ENCODE measurements at places on chromosomes 7 and 10. TPM values are rescaled to one million over a fixed set of nuclear protein-coding genes. Genes with fewer than 3 reads are reported as not detected.

DNA sequence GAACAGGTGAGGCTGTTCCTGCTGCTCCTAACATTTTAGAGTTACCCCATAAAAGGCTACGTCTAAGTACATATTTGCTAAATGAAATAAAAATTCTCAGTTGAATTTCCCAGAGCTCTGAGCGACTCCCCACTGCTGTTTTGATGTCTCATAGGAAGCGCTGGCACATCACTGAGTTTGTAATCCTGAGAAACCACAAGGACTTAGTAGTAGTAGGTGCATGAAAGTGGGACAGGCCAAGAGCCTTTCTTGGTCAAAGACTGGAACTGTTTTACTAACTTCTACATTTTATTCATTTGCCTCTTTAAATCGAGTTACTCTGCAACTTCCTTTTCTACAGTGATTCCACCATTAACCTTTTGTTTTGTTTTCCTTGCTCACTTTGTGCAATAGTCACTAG, 85.9 kb downstream of the XPNPEP1 start:
- DNase-seq = no peak

- no peak for DNase-seq
Measured at GRCh38 chr7:12757443-12757842, 70.0 kb downstream of the ARL4A start.

DNA sequence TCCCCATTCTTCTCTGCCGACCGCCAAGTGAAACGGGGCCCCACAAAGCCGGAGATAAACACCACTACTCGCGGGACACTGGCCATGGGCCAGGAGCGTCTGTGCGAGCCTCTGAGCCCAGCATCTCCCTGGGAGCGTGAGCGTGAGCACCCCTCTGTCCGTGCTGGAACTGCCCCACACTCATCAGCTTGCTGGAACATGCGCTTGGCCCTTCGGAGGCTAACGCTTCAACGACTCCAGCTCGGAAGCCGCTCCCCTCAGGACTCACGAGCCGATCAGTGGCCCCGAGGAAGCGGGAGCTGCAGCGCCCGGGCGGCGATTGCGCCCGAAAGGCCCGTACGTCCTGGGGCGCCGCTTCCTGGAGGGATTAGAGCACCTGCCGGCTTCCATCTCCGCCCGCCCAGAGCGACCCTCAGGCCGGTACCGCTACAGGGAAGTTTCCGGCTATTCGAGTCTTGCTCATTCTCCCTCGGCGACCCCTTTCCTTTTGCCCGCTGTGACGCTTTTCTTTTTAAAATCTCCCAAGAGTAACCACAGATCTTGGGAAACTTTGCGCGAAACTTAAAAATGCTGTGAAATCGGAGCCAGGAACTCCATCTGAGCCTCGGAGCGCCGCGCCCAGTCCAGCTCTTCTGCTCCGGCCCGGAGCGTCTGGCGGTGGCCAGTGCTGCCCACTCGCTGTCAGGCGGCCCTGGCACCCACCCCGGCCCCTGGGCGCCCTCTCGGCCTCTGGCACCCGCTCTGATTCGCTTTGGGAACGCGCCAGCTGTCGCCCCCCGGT, 1.0 kb downstream of the TLL2 start:
- DNase-seq = peak; percentile 65

DNA sequence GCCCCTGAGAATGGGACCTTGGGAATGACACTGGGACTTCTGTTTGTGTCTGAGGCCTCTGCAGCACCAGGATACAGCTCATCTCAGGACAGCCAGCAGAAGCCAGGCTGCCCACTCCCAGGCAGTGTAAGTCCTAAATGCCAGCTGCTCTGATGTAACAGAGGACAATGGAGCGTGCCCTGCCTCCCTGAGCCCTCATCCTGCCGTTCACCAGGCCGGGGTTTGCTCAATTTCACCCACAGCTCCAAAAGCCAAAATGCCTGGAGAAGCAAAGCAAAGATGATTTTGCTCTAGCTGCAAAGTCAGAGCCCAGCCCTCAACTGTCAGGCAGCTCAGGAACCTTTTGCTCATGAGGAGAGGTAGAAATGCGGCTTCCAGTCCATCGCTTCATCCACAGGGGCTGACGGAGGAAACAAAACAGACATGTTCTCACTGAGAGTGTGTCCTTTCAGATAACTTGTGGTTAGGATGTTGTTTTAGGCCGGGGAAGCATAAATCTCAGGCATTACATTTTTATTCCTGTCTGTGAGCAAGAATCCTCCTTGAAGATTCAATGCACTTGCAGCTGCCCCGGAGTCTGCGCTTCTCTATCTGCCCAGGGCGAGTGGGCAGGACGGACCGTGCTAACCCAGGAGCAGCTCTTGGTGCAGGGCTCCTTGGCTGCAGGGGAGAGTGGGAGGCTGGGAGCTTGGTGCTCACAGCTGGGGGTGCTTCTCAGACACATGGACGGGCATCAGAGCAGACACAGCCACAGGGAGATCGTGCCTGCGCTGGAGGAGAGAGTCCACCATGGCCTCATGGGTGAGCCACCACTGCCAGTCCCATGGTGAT, 83.2 kb upstream of the CHST15 start:
- no peak for DNase-seq

GRCh38 chr7:31815796-31816195, 128.8 kb downstream of the PPP1R17 start:
- no peak for DNase-seq

GRCh38 chr7:7816084-7816483, 97.7 kb upstream of the RPA3 start:
- no peak for DNase-seq

GRCh38 chr10:103967448-103968071, 620 bp downstream of the SLK start:
- peak; percentile 88 for DNase-seq

DNA sequence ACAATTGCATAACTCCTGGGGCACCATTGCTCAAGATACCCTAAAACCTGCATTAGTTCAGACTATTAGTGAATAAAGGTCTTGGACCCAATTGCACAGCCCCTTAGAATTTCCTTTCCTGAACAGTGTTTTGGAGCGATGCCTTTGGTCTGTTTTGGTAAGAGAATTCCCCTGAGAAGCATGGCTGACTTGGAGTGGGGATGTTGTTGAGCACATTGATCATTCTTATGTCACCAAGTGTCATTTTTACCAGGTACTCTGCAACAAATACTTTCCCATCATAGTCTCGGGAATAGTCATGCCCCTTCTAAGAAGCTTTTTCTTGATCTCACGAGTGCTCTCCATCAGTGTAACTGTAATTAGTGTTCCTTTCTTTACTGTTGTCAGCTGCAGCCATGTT, 229.7 kb downstream of the GFRA1 start:
- no peak for DNase-seq

DNA sequence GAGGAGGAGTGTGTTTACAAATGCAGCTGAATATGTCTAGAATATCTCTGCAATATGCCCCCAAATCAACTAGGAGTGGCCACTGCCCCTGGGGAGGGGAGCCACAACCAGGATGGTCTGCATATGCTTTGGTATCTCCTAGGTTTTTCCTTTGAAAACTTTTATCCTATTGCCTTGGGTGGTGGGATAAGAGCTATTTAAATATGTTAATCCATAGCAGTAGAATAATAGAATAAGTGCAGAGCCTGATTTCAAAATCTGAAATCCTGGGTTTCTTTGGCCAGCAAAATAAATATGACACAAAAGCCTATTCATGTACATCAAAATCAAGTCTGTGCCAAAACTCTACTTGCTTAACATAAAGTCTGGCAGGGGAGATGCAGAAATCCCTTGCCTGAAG, 79.6 kb upstream of the FGFR2 start:
- DNase-seq = no peak

DNA sequence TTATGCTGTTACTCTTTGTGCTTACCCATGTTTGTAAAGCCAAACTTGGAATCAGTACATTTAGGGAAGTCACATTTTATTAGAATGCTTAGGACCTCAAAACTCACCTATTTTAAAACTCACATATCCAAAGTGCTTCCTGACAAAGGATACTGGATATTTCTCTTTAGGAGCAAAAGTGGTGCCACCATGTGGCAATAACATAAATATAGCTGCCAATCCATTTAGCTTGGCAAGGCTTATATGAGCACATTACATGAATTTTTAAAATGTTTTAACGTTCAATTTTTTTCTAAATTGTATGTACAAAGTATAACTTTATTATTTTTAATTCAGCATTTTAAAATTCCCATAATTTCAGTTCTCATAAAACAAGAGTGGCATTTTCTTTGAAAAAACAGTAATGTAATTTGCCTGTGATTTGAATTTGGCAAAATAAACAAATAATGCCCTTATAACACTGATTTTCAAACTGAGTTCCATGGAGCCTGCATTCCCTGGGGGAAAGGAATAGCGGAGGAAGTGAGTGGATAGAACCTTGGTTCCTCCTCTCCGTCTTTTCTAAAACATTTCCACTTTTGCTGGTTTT, 75.4 kb downstream of the HDAC9 start:
- DNase-seq = peak; percentile 65

- DNase-seq = no peak
Measured at GRCh38 chr10:124697837-124698544, 46.2 kb downstream of the FAM53B start.

DNA sequence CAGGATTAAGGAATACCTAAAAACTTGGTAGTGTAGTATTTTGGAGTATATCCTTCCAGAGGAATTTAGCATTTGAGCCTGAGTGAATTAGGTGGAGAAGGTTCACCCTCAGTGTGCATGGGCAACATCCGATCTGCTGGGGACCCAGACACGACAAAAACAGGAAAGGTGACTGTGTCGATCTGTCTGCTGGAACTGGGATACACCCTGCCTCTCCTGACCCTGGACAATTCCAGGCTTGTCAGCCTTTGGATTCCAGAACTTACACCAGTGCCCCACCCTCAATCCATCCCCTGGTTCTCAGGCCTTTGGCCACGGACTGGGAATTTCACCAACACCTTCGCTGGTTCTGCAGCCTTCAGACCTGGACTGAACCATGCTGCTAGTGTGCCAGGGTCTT, 41.9 kb downstream of the PTPRE start:
- no peak for DNase-seq

GRCh38 chr7:131950758-131951157, 394.3 kb upstream of the PODXL start:
- DNase-seq = no peak

- peak; percentile 83 for DNase-seq
Measured at GRCh38 chr10:104300736-104301292, 31.8 kb downstream of the GSTO2 start.

DNA sequence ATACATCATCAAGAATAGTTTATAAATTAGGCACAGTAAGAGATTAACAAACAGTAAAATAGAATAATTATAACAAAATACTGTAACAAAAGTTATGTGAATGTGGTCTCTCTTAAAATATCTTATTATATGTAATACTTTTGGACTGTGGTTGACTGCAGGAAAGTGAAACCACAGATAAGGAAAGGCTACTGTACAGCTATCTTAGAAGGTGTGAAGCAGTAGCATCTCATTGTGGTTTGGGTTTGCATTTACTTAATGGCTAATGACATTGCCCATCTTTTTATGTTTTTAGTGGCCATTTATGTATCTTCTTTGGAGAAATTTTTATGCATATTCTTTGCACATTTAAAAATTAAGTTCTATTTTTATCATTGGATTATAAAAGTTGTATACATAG, 296.4 kb upstream of the MAGI2 start:
- no peak for DNase-seq

GRCh38 chr7:98418636-98419315, 17.9 kb upstream of the BAIAP2L1 start:
- DNase-seq = peak; percentile 31

GRCh38 chr7:106504207-106504606, 156.8 kb downstream of the CCDC71L start:
- DNase-seq = no peak

GRCh38 chr7:45982907-45983719, 62.0 kb upstream of the IGFBP3 start:
- DNase-seq = peak; percentile 73

- no peak for DNase-seq
Measured at GRCh38 chr10:81905161-81905560, 30.2 kb downstream of the NRG3 start.

GRCh38 chr10:79168210-79168609, 99.4 kb downstream of the ZMIZ1 start:
- no peak for DNase-seq

DNA sequence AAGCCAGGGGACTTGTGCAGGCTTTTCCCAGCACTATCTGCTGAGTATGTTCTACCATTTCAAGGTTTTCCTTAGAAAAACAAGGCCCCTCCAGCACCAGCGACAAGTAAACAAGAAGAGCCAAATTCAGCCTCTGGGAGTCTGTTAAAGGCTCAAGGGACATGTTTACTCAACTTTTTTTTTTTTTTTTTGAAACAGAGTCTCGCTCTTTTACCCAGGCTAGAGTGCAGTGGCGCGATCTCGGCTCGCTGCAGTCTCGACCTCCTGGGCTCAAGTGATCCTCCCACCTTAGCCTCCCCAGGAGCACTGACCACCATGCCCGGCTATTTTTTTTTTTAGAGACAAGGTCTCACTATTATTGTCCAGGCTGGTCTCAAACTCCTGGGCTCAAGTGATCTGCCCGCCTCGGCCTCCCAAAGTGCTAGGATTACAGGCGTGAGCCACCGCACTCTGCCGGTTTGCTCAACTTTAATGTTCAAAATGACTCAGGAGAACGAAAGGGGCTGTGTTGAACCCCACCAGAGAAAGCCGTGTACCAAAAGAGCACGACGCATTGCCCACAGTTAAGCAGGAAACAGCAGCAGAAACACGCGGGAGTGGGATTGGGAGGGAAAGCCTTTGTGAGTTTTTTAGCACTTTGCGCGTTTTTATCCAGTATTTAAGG, 772 bp downstream of the PRDX3 start:
- DNase-seq = no peak

The MALRD1 gene
- polyA plus RNA-seq = not detected

The PILRA gene
- 0.99 TPM for polyA plus RNA-seq

The ACHE gene
- polyA plus RNA-seq = 2.1 TPM

The HKDC1 gene
- polyA plus RNA-seq = 0.06 TPM

The TUBGCP2 gene
- 49.1 TPM for polyA plus RNA-seq

The HOXA5 gene
- polyA plus RNA-seq = not detected

The NKX2-3 gene
- polyA plus RNA-seq = not detected

The FOXP2 gene
- polyA plus RNA-seq = not detected

The BTAF1 gene
- 9.8 TPM for polyA plus RNA-seq

The CALY gene
- 3.3 TPM for polyA plus RNA-seq

The DRGX gene
- polyA plus RNA-seq = 0.11 TPM

The ADAM8 gene
- 1.6 TPM for polyA plus RNA-seq

The ADAMTS14 gene
- 1.2 TPM for polyA plus RNA-seq

The INSYN2A gene
- 0.19 TPM for polyA plus RNA-seq

The MOGAT3 gene
- polyA plus RNA-seq = not detected

Data from SK-N-SH (cell line).